Right hindlimb (tissue), 1 donor: ENCODE measurements at places on chromosomes 6 and 20.

DNA sequence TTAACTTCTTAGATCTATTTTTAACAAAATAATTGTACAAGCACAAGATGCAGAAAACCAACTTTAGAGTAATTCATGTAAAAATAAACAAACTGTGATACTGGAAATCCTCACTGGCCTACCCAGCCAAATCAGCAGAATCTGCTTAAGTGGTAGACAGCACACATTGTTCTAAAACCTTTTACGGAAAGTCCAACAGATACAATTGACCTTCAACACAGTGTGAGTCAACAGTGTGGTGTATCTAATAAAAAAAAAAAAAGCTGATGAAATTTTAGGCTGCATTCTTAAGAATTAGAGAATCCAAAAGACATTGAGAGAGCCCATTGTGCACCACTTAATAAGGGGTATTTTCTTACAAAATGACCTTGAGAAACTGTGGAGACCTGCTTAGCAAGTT is 174.5 kb downstream of the COL21A1 start:
- no peak for DNase-seq

DNA sequence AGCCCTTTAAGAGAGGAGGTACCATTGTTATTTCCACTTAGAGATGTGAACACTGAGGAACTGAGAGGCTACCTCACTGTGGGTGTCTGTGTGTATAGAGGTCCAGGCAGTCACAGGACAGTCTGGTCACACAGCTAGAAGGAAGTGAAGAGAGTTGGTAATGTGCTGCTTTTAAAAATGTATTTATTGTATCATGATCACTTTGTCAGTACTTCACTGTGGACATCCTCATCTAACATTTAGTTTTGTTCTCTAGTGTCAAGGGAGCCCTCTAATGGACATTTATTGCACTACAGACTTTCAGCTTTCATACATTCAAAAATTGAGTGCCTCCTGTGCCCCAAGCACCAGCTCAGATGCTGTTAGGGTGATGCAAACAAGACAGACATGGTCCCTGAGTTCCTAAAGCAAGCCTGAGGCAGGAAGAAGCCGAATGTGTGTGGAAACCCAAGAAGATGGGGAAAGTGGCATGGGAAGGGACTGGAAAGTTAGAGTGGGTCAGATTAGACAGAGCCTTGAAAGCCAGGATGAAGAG is 123.0 kb downstream of the SLC16A10 start:
- DNase-seq: no peak

- DNase-seq: no peak
Observed at GRCh38 chr6:43671801-43672690, 15.5 kb downstream of the MRPS18A start.

DNA sequence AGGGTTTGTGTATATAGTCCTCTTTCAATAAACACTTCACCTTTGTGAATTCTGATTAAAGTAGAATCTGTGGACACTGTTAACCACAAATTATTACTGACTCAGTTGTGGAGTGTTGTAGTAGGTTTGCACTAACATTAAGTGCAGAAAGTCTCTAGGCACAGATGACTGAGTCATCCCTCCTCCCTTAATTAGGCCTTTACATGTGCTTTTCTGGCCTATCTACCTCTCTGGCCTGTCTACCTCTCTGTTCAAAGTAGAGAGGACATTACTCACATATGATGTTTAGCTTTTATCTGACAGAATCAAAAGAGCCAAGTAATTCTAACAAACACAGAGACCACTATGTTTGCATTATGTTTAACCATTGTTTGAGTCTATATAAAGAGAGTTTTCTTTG is 783.0 kb downstream of the TENT5A start:
- no peak for DNase-seq

DNA sequence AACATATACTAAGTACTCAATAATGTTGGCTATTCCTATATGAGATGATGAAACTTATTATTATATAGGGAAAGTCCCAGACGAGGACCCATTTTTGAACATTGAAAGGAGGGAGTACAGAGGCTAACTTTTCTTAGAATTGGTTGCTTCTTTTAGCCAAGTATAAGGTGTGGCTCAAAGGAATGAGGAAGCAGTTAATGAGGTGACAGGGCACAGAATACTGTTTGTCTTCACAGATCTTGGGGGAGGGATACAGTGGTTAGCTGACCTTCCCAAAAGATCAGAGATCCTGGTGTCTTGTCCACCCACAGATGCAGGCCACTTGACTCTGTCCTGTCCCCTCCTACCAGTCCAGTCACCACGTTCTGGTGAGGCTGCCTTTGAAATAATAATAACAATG is 67.8 kb upstream of the EPB41L1 start:
- no peak for DNase-seq

DNA sequence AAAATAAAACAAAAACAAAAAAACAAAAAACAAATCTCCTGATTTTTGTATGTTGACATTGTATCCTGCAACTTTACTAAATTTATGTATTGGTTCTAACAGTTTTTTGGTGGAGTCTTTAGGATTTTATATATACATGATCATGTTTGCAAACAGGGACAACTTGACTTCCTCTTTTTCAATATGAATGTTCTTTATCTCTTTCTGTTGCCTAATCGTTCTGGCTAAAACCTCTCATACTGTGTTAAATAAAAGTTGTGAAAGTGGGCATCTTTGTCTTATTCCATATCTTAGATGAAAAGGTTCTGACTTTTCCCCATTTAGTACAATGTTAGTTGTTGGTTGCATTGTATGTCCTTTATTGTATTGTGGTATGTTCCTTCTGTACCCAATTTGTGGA is 261.7 kb upstream of the NOX3 start:
- DNase-seq: no peak

- no peak for DNase-seq
Observed at GRCh38 chr6:48144021-48144420, 33.0 kb upstream of the PTCHD4 start.

- no peak for DNase-seq
Observed at GRCh38 chr6:105051941-105052471, 95.1 kb downstream of the LIN28B start.

- no peak for DNase-seq
Observed at GRCh38 chr6:36720251-36721141, 22.9 kb downstream of the RAB44 start.

- no peak for DNase-seq
Observed at GRCh38 chr6:101926149-101926925, 532.8 kb downstream of the GRIK2 start.

GRCh38 chr20:46814366-46815232 is 80.0 kb upstream of the EYA2 start:
- no peak for DNase-seq

DNA sequence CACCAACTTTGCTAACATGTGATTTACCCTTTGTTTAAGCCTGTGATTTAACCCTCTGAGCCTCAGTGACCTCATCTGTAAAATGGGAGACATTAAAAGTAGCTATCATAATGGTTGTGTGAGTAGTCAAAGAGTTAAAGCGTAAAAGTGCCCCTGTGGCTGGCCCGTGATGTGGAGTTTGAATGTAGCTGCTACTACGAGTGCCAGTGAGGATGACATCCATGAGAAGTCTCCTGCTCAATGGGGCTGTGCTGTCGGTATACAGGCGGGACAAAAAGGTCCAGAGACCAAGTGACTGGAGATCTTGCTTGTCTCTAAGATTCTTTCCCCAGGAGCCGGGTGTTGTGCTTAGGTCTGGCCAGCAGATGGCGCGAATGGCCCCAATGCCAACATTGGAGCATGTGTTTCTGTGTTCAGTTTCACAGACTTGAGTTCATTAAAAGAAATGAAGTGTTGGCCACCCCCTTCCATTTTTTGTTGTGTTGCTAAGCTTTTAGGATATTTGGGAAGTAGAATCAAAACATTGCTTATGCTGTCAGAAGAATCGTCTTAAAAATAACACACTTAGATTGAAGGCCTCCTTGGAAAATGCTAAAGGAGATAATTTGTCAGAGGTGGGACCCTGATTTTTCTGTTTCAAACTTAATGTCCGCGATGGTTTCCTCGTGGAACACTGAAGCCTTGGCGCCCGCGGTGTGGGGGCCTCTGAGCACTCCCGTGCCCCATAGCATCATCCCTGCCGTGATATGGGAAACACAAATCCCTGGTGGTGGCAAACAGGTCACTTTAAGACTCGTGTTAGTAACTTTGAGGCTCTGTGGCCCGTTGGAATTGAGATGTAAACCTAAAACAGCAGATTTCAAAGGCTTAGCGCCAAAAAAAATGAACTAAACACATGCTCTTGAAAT is 9.3 kb upstream of the RBM38 start:
- DNase-seq: peak; percentile 86

DNA sequence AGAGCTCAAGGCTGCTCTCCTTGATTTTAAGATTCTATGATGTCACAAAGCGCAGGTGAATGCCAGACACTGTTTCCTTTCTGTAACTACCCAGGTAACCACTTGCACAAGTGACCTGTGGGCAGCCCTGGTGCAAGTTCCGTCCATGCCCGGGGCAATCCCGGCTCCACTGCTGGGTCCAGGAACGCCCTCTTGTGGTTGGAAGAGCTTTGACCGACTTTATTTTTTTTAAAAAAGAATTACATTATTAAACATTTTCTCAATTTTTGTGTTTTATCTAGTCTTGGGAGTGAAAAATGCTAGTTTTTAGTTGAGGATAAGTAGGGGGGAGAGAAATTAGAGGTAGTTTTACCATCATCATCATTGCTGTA is 695.2 kb downstream of the QKI start:
- no peak for DNase-seq

DNA sequence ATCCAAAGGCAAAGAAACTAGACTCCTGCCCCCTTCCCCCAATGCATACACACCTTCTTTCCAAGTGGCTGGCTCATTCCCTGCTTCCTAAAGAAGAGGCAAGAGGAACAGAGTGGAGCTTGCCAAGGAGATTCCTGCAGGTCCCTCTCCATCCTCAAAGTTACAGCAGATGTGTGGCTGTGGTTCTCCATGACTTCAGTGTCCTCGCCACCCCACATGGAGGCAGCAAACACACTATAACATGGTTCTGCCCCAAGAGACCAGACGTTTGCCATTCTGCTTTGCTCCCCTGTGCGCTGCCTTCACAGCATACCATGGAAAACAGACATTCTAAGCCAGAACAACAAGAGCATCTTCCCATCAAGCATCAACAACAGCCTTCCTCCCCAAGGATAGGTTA is 84.4 kb downstream of the BACH2 start:
- DNase-seq: no peak

GRCh38 chr6:53335224-53335994 is 13.3 kb downstream of the ELOVL5 start:
- no peak for DNase-seq

- DNase-seq: no peak
Observed at GRCh38 chr6:168637834-168638233, 196.8 kb downstream of the SMOC2 start.

DNA sequence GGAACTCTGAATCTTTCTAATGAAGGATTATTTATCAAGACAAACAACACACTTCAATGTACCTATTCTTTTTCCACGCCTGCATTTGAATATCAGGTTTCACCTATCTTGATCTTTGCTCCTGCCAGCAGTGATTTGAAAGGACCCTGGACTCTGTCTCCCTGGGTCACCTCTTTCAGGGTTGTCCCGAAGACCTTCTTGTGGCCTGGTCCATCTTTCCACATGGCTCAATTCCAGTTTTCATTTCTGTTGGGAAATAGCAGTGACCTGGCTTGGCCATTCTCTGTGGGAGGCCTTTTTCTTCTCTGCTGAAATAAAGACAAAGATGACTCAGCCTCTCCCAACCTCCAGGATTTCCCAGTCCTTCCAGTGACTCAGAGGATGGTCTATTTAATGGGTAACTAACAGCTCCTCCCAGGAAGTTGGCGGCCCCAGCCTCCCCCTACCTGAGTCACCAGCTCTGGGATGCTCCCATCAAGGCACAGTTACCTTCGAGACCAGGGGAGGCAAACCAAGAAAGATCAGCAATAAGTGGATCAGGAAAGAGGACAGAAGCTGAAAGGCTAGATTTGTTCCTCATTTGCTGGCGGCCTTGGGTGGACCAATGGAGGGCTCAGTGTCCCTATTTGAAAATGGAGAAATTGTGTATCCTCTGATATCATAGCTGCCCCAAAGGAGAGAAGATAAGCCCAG is 120.2 kb upstream of the RNF24 start:
- DNase-seq: no peak

DNA sequence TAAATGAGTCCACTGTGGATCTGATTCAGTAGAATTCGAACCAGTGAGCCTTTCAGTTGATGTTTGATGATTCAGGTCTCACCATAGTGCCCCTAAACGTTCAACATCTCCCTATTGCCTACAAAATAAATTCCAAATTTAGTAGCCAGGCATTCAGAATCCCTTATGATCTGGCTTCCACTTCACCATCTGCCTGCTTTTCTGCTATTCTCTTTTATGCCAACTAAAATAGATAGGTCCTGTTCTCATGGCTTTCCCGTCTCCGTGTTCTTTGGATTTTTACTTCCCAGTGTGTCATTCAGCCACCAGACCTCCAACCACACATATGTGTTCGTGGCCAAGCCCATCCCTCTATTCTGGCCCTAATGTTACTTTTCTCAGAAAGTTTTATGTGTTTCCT is 410.4 kb downstream of the LMBRD1 start:
- no peak for DNase-seq

DNA sequence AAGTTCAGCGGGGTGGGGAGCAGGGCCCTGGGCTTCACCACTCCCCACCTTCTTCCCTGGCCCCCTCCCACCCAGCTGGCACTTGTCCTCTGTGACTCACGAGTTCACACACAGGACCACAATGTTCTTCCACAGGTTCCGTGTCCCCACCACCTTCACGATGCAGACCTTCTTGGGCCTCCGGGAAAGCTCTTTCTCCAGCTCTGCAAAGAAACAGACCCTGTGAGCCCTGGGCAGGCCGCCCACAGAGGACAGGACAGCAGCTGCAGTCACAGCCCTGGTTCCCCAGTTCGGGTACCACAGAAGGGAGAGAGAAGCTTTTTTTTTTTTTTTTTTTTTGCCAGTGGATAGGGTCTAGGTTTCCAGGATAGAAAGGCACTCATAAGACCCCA is 30.9 kb downstream of the PSMG4 start:
- no peak for DNase-seq

DNA sequence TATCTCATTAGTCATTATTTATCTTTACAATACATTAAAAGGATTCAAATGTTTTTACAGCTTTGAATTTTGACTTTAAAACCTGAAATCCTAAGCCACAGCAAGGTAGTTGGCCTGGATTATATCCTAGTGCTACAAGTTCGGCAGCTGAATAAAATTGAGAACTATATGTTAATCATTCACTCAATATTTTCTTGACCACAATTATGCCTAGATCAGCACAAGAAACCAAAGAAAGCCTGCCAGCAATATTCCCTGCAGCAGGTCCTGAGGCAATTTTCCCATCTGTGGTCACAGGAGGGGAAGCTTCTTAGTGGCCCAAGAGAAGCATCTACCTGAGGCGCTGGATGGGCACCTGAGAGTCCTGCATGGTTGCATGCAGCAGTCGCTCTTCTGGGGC is 183.5 kb downstream of the GMDS start:
- DNase-seq: no peak

GRCh38 chr20:44392776-44393607 is 37.5 kb downstream of the HNF4A start:
- no peak for DNase-seq

GRCh38 chr6:49646130-49646824 is 9.6 kb upstream of the RHAG start:
- no peak for DNase-seq

GRCh38 chr6:166745801-166746668 is 119.0 kb upstream of the RPS6KA2 start:
- DNase-seq: no peak

- no peak for DNase-seq
Observed at GRCh38 chr6:111122458-111123286, 35.4 kb downstream of the SLC16A10 start.
